ENCODE measurements at places on chromosomes 5 and 9.

GRCh38 chr9:135878528-135879236, 28.7 kb downstream of the CAMSAP1 start:
- no peak for DNase-seq

GRCh38 chr5:73419117-73419464, 29.5 kb downstream of the FOXD1 start:
- DNase-seq = no peak

DNA sequence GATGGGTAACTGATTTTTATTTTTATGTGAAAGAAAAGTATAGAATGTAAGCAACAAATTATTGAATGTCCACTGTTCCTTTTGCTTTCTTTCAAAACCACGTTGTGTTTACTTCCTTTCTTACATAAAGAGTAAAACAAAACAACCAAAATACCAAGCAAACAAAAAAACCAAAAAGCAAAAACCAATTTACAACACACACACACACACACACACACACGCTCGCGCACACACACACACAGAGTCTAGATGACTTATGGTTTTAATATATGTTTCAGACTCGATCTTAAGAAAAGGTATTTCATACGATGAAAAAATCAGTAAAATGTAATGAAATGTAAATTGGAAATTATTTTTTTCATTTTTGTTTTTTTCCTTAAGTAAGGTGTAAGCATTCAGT, 80.3 kb downstream of the ADGRV1 start:
- DNase-seq = no peak

- no peak for DNase-seq
Measured at GRCh38 chr5:54186912-54187445, 123.4 kb downstream of the ARL15 start.

GRCh38 chr5:68740226-68740910, 353.4 kb upstream of the SLC30A5 start:
- no peak for DNase-seq

GRCh38 chr5:92979716-92980115, 601.3 kb downstream of the NR2F1-AS1 start:
- no peak for DNase-seq

DNA sequence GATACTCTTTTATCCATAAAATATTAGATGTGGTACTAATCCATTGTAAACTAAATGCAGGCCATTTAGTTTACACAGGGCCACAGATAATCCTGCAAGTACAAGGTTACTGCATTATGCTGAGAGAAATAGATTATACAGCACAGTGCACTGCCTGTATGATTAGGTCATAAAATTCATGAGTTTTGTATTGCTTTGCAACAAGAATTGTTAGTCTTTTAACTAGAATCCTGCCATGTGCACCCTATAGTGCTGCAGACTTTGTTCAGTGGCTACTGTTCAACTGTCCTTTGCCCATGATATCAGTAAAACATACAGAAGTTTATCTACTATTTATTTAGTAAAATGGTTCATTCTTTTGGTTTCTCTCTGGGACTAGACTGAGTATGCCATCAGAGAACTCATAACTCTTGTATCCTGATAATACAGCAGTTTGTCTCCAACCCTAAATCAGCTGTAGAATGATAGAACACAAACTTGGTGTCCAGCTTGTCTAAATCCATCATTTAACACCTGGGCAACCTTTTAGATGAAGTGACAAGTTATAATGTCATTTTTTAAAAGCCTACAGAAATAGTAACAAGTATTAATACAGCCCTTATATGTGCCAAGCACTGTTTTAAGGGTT, 291.2 kb downstream of the TMEM167A start:
- no peak for DNase-seq

- no peak for DNase-seq
Measured at GRCh38 chr5:89908876-89909275, 500.7 kb downstream of the CETN3 start.

GRCh38 chr5:9869616-9870288, 239.6 kb upstream of the TAS2R1 start:
- DNase-seq = peak; percentile 90

DNA sequence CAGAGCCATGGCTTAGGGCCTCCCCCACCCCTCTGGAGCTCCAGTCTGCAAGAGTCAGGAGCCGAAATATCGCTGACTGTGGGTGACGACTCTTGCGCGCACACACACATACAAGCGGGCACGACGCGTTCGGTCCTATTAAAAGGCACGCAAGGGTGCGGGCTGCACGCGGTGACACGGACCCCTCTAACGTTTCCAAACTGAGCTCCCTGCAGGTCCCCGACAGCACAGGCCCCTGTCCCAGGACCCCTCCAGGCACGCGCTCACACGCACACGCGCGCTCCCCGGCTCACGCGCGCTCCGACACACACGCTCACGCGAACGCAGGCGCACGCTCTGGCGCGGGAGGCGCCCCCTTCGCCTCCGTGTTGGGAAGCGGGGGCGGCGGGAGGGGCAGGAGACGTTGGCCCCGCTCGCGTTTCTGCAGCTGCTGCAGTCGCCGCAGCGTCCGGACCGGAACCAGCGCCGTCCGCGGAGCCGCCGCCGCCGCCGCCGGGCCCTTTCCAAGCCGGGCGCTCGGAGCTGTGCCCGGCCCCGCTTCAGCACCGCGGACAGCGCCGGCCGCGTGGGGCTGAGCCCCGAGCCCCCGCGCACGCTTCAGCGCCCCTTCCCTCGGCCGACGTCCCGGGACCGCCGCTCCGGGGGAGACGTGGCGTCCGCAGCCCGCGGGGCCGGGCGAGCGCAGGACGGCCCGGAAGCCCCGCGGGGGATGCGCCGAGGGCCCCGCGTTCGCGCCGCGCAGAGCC, at the start of gene GRIN1:
TSS of gene GRIN1 (plus strand) at position 433 of the 746 bp plus-strand sequence. CDS start 333 bp downstream, outside the sequence.
- no peak for DNase-seq

GRCh38 chr5:82911910-82912309, 165.3 kb downstream of the TMEM167A start:
- no peak for DNase-seq

DNA sequence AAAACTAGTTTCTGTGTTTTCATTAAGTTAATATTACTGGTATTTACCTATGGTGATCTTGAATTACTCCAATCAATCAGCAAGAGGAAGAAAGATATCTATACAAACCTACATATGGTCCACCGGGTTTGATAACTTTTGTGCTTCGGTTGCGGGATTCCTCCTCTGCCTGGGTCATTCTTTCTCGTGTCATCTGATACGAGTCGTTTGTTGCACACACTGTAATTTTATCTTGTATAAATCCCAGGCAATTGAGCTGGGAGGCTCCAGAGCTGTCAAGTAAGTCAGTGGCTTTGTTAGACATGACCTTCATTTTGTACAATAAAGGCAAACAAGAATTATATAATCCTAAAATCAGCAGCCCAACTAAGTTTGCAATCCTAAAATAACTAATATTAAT, 48.0 kb downstream of the ELL2 start:
- DNase-seq = no peak

GRCh38 chr9:100355561-100355960, 2.8 kb upstream of the TEX10 start:
- no peak for DNase-seq

- no peak for DNase-seq
Measured at GRCh38 chr5:15474143-15474719, 25.7 kb upstream of the FBXL7 start.

DNA sequence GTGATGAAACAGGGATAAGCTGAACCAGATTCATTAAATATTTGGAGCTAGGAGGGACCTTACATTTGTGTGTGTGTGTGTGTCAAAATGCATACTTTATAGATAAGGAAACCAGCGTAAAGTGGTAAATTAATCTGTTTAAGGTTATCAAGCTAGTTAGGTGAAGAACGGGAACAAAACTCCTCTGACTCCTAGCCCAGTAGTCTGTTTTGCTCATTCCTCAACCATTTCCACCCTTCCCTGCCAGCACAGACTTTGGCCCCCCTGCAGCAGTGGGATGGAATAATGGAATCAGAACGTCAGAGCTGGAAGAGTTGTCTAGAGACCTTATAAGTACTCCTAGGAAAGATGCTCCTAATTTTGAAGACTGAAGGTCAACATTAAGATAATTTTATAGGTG, 6.5 kb downstream of the AGXT2 start:
- no peak for DNase-seq

GRCh38 chr9:105978336-105978735, 284.0 kb downstream of the TMEM38B start:
- no peak for DNase-seq

DNA sequence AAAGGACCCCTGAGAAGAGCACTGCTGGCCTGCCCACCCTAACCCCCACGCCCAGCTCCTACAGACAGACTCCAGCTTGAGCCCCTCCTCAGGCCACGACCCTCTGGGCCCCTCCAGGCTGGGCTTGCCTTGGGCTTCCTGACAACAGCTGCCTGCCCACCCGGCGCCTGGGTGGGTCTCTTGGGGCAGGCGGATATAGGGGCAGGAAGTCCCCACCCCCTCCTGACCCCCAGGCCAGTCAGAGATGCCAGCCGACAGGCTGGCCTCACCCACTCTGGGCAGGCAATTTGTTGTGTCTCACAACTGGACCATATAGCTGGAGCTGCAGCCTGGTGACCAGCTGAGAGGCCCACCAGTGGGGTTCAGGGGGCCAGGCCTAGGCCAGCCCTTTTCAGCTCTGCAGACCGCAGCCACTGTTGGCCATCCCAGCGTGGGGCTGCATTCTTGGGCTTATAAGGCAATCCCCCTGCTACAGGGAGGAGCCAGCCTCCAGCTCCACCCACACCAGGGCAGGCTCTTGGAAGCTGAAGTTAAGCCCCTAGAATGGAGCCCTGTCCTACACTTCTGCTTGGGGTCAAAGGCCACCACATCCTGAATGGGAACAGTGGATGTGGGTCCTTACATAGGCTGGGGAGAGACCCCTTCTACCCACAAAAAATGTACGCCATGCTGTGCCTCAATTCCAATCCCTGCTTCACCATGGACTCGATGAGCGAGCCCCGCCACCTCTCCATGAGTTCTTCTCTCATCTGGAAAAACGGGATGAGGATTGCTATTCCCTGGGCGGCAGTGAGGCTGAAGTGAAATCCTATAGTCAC, 2.0 kb downstream of the PDLIM7 start:
- DNase-seq = no peak

Data from BJ (cell line).